T-helper 17 cell (primary cell): ENCODE measurements at places on chromosomes 16 and 17. TPM values are rescaled to one million over a fixed set of nuclear protein-coding genes. Genes with fewer than 3 reads are reported as not detected.

The NPTX1 gene
- total RNA-seq = 0.07 TPM

The CMC2 gene
- 86.6 TPM for total RNA-seq

The SLC5A10 gene
- not detected for total RNA-seq

The BRIP1 gene
- total RNA-seq = 2.3 TPM

The TP53TG3F gene
- not detected for total RNA-seq

The OR2C1 gene
- not detected for total RNA-seq

The TEKT1 gene
- total RNA-seq = 0.37 TPM

The TMC8 gene
- 352 TPM for total RNA-seq

The NECAB2 gene
- not detected for total RNA-seq

The MYH13 gene
- total RNA-seq = not detected

The EIF3CL gene
- total RNA-seq = 23.8 TPM

The HBA1 gene
- 0.65 TPM for total RNA-seq

The MYH3 gene
- 2.8 TPM for total RNA-seq

The ZFHX3 gene
- total RNA-seq = 0.94 TPM

The CPHXL2 gene
- not detected for total RNA-seq

The PHOSPHO1 gene
- total RNA-seq = not detected

The TAT gene
- not detected for total RNA-seq

The ADAM11 gene
- 0.08 TPM for total RNA-seq

The TOP2A gene
- total RNA-seq = 6.4 TPM

The PYDC1 gene
- total RNA-seq = not detected

The MMP15 gene
- total RNA-seq = 1.5 TPM

The TPSG1 gene
- not detected for total RNA-seq

The MGAT5B gene
- 0.55 TPM for total RNA-seq

The KRT24 gene
- total RNA-seq = not detected

The GRAPL gene
- 17.5 TPM for total RNA-seq

The GLG1 gene
- 180 TPM for total RNA-seq

The KRT33A gene
- total RNA-seq = not detected

The KRTAP9-2 gene
- not detected for total RNA-seq

The MSLN gene
- total RNA-seq = not detected

The HBA2 gene
- total RNA-seq = not detected

The TANGO6 gene
- 24.2 TPM for total RNA-seq
